Sigmoid colon (tissue), 7 donors: ENCODE measurements at places on chromosomes 11 and 22. TPM values are rescaled to one million over a fixed set of nuclear protein-coding genes. Genes with fewer than 3 reads are reported as not detected.
A peak's percentile ranks its signal among the peaks of the same experiment; 100 is the strongest.

The GLYAT gene
- polyA plus RNA-seq, result not detected

The MMP11 gene
- 0.60 TPM for polyA plus RNA-seq

The CCDC73 gene
- not detected for polyA plus RNA-seq

The RAC2 gene
- 14.8 TPM for polyA plus RNA-seq

The NPTXR gene
- polyA plus RNA-seq, result 2.9 TPM

The FAM83F gene
- 10.2 TPM for polyA plus RNA-seq

DNA sequence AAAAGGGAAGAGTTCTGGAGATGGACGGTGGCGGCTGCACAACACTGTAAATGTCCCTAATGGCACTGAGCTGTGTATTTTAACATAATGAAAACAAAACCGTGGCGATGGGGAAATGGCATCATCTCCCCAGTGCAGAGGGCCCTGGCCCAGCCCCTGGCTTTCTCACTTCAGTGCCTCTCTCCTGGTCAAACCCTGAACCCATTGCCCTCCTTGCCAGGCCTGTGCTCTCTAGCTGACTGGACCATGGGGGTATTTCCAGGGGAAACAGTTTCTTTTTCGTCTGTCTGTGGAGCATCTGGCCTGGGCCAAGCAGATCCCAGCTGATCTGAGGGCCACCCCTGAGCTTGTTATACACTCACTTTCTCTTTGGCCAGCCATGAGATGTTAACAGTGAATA, 17.4 kb upstream of the NAP1L4 start:
- DNase-seq, result peak; percentile 33
- H3K27ac ChIP-seq, result no peak overlapping the region
- peaks cover 98% of the 10 kb centered on the region for H3K36me3 ChIP-seq

DNA sequence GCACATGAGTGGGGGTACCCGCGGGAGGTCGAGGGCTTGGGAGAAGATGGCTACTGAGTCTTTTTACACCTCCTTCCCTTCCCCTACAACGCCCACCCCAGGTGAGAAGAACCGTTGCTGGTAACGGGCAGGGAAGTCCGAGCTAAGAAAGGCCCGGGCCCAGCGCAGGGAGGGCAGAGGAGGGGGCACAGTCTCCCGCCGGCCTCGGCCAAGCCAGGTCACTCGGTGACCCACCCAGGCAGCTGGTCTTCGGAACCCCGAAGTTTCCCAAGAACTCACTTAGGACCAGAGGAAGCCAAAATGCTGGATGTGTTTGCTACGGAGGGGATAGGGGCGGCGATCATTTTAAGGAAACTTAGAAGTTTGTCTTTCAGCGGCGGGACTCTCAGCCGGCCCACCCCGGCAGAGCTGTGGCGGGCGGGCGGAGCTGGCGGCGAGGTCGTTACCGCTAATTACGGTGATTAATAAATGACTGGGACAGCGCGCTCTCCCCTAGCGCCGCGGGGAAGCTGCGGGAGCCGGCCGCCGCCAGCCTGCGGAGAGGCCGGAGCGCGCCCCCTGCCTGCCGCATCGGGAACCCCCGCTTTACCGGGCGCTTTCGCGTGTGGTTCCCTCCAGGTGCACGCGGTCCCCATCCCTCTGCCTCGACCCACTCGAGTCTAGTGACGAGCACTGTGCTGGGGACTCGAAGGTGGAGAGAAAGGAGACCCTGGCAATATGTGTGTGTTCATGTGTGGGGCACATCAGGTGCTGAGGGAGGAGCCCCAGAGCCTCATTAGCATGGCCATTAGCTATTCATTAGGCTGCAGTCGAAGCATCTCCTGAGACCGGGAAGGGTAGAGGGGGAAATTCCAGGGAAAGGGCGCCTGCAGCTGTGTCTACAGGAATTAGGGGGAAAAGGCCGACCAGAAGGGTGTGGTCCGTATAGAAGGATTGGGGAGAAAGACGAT, 945 bp downstream of the ROBO3 start:
- peaks cover 100% of the 10 kb centered on the region for H3K27me3 ChIP-seq
- H3K27ac ChIP-seq, result no peak overlapping the region
- DNase-seq, result peak; percentile 66
- peaks cover 40% of the 10 kb centered on the region for H3K4me1 ChIP-seq
- no peaks in the 10 kb centered on the region for H3K36me3 ChIP-seq
- no peak overlapping the region for H3K4me3 ChIP-seq

DNA sequence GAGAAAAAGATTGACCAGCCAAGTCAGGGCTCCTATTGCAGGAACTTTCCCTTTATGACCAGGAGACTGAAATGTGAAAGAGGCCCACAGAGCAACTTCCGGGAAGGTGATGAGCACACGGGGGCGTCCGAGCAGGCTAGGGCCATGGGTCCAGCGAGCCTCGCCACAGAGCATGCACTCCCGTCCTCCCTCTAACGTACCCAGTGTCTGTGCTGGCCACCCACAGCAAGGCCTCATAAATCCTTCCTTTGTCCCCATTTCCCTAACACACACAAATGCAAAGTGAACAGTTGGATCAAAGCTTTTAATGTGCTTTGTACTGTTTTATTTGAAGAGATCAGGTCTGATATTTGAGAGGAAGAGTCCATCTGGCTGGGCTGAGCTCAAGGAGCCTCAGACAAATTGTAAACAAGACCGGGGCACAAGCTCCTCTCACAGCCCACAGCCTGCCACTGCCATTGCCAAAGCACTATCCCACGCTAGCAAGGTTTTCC, 44.3 kb downstream of the BLID start:
- DNase-seq, result no peak
- peaks cover 37% of the 10 kb centered on the region for H3K4me1 ChIP-seq
- H3K4me3 ChIP-seq, result no peak overlapping the region
- no peaks in the 10 kb centered on the region for H3K36me3 ChIP-seq
- H3K27ac ChIP-seq, result peak overlapping the region; percentile 22
- no peaks in the 10 kb centered on the region for H3K27me3 ChIP-seq

DNA sequence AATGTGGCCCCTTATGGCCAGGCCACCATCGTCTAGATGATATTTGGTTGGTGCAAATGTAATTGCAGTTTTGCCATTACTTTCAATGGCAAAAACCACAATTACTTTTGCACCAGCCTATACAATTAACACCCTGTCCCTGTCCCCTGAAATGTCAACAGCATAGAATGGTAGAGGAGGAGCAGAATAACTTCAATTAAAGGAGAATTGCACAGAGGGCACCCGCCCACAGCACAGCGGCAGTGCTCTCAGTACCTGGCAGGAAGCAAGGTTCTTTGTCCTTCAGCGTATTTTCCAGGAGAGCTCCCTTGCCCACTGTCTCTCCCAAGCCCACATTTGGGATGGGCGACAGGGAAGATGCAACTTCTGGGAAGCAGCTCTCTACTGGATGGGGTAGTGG, 115.3 kb downstream of the TRIM29 start:
- H3K36me3 ChIP-seq, result no peaks in the 10 kb centered on the region
- peaks cover 27% of the 10 kb centered on the region for H3K27me3 ChIP-seq
- no peak overlapping the region for H3K4me3 ChIP-seq
- H3K4me1 ChIP-seq, result no peaks in the 10 kb centered on the region

GRCh38 chr11:111414267-111414931, 35.3 kb upstream of the POU2AF1 start:
- H3K27ac ChIP-seq, result no peak overlapping the region
- H3K36me3 ChIP-seq, result no peaks in the 10 kb centered on the region
- no peaks in the 10 kb centered on the region for H3K4me1 ChIP-seq
- no peak overlapping the region for H3K4me3 ChIP-seq

- no peaks in the 10 kb centered on the region for H3K36me3 ChIP-seq
- no peaks in the 10 kb centered on the region for H3K4me1 ChIP-seq
- H3K27me3 ChIP-seq, result no peaks in the 10 kb centered on the region
- peak overlapping the region; percentile 28 for H3K27ac ChIP-seq
- DNase-seq, result no peak
These were observed 30.4 kb downstream of the INSC start for GRCh38 chr11:15145151-15145550.

GRCh38 chr22:30328466-30329049, 1.8 kb upstream of the TBC1D10A start:
- no peak overlapping the region for H3K27ac ChIP-seq
- no peaks in the 10 kb centered on the region for H3K4me1 ChIP-seq
- DNase-seq, result no peak
- no peaks in the 10 kb centered on the region for H3K27me3 ChIP-seq

DNA sequence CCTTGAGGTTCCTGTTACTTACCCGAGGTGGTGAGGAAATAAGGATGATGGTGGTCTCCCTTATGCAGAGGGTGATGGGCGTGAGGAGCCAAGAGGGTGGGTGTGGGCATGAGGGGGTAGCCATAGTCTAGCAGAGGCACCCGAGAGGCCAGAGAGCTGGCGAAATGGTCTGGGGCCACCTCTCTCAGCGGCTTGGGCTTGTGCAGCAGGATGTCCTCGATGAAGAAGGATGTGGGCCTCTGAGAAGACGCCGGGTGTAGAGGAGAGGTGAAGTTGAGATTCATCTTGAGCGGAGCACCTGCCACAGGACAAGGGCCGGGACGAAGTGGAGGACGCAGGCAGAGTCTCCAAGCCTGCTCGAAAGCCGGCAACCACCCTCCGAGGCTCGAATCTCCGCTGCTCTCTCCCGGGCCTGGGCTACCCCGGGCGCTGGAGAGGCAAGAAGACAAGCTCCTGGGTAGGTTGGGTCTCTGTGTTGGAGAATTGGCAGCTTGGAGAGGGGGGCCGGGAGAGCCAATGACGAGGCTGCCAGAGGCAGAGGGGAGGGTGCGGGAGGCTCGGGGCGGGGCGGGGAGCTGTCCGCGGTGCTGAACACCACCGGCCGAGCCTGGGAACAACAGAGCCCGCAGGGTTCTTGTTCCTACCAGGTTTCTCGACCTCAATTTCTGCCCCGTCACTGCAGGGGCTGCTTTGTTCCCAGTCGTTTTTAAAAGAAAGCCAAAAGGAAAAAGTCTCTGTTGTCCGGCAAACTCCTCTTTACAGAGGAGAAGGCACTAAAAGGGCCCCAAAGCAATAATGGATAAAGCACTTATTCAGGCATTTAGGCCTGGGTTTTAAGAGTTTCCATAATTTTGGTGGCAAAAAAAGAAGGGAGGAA, at the start of gene BSX:
Gene BSX, minus strand, starts transcription at position 447 of the 877 bp plus-strand sequence. Its CDS starts 163 bp downstream, at position 284.
- no peak for DNase-seq
- H3K27me3 ChIP-seq, result peaks cover 100% of the 10 kb centered on the region
- no peak within 1 kb of the TSS for H3K4me3 ChIP-seq
- H3K27ac ChIP-seq, result no peak within 1 kb of the TSS

- no peaks in the 10 kb centered on the region for H3K36me3 ChIP-seq
- DNase-seq, result no peak
- no peaks in the 10 kb centered on the region for H3K27me3 ChIP-seq
- no peak overlapping the region for H3K27ac ChIP-seq
- H3K4me3 ChIP-seq, result no peak overlapping the region
These were observed 66.3 kb upstream of the SYN3 start for GRCh38 chr22:33124471-33124870.

GRCh38 chr11:61357233-61357893, 4.3 kb downstream of the CYB561A3 start:
- peaks cover 21% of the 10 kb centered on the region for H3K36me3 ChIP-seq
- no peak overlapping the region for H3K4me3 ChIP-seq
- peaks cover 2% of the 10 kb centered on the region for H3K4me1 ChIP-seq
- H3K27me3 ChIP-seq, result no peaks in the 10 kb centered on the region

GRCh38 chr11:27013781-27014361, 20.0 kb downstream of the FIBIN start:
- DNase-seq, result no peak
- H3K4me1 ChIP-seq, result peaks cover 30% of the 10 kb centered on the region
- no peak overlapping the region for H3K4me3 ChIP-seq
- H3K27ac ChIP-seq, result peak overlapping the region; percentile 71
- H3K27me3 ChIP-seq, result no peaks in the 10 kb centered on the region
- no peaks in the 10 kb centered on the region for H3K36me3 ChIP-seq

GRCh38 chr11:113447621-113448315, 27.4 kb downstream of the DRD2 start:
- H3K36me3 ChIP-seq, result no peaks in the 10 kb centered on the region
- H3K4me3 ChIP-seq, result no peak overlapping the region
- peaks cover 19% of the 10 kb centered on the region for H3K4me1 ChIP-seq
- H3K27ac ChIP-seq, result no peak overlapping the region
- no peak for DNase-seq

GRCh38 chr22:47090591-47091245, 328.3 kb downstream of the TBC1D22A start:
- DNase-seq, result no peak
- no peaks in the 10 kb centered on the region for H3K36me3 ChIP-seq
- no peaks in the 10 kb centered on the region for H3K27me3 ChIP-seq
- peaks cover 19% of the 10 kb centered on the region for H3K4me1 ChIP-seq
- peak overlapping the region; percentile 45 for H3K4me3 ChIP-seq

GRCh38 chr11:64007629-64008282, 21.5 kb downstream of the OTUB1 start:
- H3K27me3 ChIP-seq, result no peaks in the 10 kb centered on the region
- DNase-seq, result peak; percentile 87
- H3K4me3 ChIP-seq, result peak overlapping the region; percentile 27
- H3K27ac ChIP-seq, result peak overlapping the region; percentile 49
- no peaks in the 10 kb centered on the region for H3K4me1 ChIP-seq

GRCh38 chr11:59551659-59552521, 40.6 kb downstream of the OR4D9 start:
- DNase-seq, result peak; percentile 78
- peaks cover 28% of the 10 kb centered on the region for H3K4me1 ChIP-seq
- no peaks in the 10 kb centered on the region for H3K36me3 ChIP-seq
